CD4-positive, alpha-beta T cell treated with Interleukin-15 for 4 hours (primary cell): ENCODE measurements at places on chromosomes 12 and 14.

DNA sequence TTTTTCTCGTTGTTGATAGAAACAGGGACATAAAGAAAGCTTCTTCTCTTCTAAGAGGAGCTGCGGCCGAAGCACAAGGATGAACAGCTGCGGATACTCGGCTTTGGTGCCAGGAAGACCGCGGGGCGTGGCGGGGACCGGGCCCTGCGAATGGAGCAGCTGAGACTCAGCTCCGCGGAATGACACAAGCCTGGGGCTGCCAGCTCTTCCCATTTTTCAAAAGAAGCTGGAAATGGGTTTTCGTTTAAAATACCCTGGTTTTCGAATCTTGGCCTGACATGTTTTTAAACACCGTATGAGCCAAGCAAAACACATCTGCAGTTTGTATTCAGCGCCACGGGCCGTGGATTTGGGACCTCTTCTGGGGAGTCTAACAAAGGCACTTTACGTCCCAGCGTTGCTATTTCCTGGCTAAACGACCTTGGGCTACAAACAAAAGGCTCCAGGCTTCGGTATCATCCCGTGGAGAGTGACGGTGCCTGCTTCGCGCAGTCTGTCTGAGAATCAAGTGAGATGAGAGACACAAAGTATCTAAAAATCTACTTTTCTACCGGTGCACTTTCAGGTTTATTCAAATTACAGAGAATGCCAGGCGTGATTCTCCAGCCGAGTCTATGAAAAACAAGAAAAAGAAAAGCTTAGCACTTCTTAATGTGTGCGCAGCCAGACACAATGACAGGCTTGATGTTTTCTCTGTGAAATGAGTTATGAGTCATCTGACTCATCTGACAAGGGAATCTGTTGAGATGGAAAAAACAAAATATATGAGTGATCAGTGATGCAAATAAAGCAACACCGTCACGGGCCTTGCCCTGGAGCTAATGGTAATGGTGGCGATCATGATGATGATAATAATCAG lies 114.0 kb upstream of the TMEM132D start:
- no peak for DNase-seq

DNA sequence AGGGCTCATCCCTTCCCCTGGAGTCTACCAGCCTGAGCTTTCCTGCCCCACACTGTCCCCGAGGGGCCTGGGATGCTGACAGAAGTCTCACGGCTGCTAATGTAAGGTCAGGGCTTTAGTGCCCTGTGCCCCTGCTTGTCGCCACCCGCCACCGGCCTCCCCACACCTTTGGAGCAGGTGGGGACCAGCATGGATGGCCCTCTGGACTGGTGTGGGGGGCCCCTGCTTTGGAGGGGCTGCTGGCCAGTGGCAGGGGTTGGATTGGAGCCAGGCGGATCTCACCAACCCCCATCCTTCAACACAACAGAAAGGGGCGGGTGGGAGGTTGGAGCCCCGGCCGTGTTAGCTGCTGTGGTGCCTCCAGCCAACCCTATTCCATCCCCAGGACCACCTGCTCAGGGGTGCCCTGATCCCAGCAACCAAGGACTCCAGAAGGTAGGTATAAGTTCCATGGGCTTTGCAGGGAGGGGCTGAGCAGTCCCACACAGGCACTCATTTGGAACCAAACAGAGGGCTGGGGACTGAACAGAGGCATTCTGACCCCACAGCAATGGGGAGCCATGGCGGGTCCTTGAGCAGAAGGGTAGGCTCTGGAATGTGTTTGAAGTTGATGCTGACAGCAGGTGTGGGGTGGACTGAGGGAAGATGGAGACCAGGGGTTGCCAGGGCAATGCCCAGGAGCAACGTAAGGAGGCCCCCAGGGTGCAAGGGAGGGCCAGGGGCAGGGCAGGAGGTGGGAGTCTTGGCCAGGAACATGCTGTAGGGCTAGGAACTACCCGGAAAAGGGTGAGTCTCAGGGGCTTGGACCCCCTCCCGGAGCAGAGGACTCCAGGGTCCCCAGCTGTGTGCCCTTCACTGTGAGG lies 145.1 kb upstream of the C14orf180 start:
- DNase-seq: no peak

GRCh38 chr12:46134205-46134811 lies 134.5 kb downstream of the SLC38A1 start:
- no peak for DNase-seq

DNA sequence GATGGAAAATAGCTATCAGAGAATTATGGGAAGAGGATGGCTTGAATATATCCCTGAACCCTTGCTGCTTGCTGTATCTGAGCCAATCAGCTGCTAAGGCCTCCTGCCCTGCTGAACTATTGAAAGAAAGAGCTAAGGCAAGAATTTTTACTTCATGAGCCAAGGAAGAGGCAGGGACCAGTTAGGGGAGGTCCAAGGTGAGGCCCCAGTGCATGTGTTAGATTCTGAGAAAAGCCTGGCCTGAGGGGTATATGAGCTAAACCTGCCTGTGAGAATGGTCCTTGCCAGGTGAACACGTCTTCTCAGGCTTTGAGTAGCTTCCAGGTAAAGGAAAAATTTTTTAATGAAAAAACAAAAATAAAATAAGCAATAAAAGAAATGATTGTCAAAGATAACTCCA lies 218.0 kb downstream of the SYT1 start:
- no peak for DNase-seq

DNA sequence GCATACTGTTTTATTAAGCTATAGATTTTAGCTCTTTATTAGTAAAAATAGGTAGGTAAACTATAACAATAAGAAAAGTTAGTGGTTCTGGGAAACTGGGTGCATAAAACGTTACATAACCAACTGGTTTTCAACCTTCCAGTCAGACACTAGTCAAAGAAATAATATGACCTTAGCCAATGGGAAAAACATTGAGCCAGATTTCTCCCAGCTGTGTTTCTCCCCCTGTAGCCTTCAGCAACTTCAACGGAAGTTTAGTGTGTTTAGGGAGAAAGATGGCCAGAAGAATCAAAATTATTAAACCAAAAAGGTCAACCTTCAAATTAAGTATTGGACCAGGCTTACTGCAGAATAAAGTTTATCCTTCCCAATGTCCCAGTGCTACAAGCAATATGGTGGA lies 283.5 kb upstream of the DIO2 start:
- DNase-seq: no peak

DNA sequence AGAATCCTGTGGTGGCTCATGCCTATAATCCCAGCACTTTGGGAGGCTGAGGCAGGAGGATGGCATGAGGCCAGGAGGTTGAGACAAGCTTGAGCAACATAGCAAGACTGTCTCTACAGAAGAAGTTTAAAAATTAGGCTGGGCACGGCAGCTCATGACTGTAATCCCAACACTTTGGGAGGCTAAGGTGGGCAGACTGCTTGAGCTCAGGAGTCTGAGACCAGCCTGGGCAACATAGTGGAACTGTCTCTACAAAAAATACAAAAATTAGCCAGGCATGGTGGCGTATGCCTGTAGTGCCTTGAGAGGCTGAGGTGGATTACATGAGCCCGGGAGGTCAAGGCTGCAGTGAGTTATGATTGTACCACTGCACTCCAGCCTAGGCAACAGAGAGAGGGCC lies 998 bp upstream of the CYP27B1 start:
- DNase-seq: no peak

GRCh38 chr12:50523772-50524171 lies 19.0 kb downstream of the DIP2B start:
- DNase-seq: no peak

DNA sequence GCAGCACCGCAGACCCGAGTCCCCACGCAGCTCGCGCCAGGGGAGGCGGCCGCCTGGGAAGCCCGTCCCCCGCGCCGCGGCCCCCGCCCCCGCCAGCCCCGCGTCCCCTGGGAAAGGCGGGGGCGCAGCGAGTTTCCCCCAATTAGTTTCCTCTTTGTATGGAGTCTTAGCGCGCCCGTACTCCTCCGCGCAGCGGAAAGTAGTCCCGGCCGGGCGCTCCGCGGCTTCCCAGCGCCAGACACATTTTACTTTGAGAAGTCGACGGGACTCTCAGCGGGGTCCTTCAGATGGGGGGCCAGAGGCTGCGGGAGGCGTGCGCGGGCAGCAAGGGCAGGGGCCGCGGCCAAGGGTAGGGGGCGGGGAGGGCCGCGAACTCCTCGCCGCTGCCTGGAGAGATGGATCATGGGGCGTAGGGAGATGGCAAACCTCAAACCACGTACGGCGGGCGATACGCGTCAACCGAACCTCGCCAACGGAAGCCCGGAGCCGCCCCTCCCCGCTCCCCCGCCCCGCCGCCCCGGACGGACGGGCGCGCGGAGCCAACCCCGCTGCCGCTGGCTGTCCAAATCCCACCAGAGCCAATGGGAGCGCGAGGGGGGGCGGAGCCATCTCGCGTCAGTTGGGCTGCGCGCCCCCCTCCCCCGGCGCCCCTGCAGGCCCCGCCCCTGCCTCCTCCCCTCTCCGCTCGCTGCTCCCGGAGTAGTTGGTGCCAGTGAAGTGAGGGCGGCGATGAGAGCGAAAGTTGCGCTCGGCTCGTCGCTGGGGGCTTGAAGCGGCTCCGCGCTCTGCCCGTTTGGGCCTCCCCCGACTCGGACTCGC lies at the start of gene RCOR1:
Gene RCOR1, plus strand, starts transcription at position 706 of the 819 bp plus-strand sequence. CDS start 238 bp downstream, outside the sequence.
- peak; percentile 98 for DNase-seq

DNA sequence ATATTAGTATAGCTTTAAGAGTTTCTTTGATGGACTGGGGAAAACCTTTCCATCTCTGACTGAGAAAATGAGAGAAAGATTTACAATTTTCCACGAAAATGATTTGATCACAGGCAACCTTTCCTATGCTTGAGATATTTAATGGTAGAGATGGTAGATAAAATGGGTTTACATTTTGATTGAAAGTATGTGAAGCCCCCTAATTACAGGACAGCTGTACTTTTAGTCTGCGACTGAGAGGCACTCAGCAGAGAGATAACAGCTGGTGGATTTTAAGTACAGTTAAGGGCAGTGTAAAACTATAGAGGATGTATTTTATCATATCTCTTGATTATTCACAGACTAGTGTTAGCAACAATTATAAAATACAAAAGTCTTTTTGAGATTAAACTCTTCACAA lies 40.7 kb downstream of the C12orf50 start:
- no peak for DNase-seq

DNA sequence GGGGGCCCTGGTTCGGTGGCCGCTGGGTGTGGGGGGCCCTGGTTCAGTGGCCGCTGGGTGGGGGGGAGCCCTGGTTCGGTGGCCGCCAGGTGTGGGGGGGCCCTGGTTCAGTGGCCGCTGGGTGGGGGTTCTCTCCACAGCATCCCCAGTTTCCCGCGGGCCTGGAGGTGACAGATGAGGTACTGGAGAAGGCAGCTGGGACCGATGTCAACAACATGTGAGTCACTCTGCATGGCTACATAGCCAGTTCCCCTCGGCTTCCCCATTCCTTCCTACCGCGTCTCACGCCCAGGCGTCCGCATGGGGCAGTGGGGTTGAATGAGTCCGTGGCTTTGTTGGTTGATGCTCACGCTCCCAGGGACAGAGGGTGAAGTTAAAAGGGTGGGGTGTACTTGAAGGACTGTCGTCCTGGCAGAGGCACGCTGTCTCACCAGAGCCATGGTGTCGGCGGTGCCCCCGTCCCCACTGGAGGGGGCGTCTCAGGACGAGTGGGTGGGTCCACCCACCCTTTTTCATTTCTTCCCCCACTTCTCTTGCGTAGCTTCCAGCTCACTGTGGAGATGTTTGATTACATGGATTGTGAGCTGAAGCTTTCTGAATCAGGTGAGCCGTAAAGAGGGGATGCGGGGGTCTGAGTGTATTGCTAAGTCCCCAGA lies 15.6 kb downstream of the HIP1R start:
- DNase-seq: no peak

- DNase-seq: no peak
Observed at GRCh38 chr14:66300886-66301285, 185.3 kb upstream of the CCDC196 start.

DNA sequence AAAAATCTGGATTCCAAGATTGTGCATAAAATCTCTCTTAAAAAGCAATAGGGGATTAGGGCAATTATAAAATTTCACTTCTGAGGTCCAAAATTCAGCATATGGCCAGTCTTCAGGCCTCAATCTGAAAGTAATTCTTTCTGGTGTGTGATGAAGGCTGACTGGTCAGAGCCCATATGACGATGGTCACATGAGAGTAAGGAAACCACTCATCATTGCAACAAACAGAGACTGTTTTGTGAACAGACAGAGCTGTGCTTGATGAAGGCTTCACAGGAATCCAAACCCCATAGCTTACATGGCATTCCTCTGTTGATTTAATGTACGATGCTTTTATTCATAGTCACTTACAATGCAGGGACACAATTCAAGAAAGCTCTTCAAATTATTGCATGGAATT lies 238.1 kb downstream of the APAF1 start:
- no peak for DNase-seq

GRCh38 chr14:102556098-102556677 lies 36.3 kb upstream of the RCOR1 start:
- no peak for DNase-seq

GRCh38 chr14:105389976-105390848 lies 8.1 kb upstream of the TEX22 start:
- DNase-seq: no peak

- DNase-seq: peak; percentile 85
Observed at GRCh38 chr12:674272-674781, 11.1 kb upstream of the NINJ2 start.

DNA sequence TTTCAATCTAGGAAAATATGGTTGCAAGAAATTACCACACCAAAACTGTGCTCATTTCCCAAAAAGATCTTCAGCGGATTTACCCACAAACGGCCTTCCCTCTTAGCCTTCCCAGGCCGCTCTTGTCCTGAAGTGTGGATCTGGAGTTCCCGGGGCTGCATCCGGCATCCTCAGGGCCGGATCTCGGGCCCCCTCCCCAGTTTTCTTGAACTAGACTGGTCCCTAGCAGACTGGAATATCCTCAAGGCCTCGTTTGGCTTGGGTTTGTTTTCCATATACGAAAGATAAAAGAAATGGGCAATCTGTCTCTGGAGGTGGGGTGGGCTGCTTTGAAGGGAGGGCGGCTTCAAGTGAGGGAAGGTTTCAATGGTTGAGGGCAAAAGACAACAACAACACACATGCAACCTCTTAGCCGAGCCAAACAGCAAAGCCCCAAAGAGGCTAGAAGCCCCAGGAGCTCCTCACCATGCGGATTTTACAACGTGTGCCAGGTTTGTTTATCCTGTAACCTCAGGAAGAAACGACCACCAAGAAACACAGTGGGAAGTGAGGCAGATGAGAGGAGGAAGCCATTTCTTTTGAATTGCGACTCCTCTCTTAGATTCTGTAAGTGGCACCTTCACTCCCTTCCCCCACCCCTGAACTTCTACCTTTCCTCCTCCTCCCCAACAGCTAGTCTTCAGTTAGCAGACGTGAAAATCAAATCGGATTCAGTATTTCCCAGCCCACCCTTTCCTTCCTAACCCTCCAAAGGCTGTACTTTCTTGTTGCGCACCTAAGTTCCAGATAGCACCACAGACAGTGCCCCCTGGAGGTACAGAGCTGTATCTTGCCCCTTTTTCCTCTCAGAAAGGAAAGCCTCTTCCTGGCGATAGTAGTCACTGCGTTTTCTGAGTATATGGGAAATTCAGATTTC lies 2.6 kb downstream of the MYF6 start:
- no peak for DNase-seq

- DNase-seq: no peak
Observed at GRCh38 chr14:35189422-35189821, 67.1 kb downstream of the PRORP start.

DNA sequence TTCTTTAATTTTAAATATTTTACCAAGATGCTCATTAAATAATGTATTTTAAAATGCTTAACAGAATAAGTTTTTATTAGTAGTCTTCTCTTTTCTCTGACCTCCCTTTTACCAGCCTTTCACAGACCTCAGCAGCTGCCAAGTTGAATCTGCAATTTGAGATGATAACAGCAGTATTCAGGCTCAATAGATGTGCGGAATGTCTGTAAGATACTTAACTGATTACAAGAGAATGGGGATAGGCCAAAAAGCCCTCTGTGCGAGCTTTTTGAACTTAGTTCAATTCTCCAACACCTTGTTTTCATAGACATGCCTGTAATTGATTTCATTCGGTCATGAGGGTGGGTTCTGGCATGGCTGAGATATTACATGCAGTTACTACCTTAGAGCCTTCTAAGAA lies 277.2 kb downstream of the TMTC2 start:
- DNase-seq: no peak
